Activated naive CD8-positive, alpha-beta T cell treated with anti-CD3 and anti-CD28 coated beads, Interleukin-2, amount 10 ng/mL, durations not matched to agents 7 days and 5 days (primary cell): ENCODE measurements at places on chromosomes 12 and 14.

DNA sequence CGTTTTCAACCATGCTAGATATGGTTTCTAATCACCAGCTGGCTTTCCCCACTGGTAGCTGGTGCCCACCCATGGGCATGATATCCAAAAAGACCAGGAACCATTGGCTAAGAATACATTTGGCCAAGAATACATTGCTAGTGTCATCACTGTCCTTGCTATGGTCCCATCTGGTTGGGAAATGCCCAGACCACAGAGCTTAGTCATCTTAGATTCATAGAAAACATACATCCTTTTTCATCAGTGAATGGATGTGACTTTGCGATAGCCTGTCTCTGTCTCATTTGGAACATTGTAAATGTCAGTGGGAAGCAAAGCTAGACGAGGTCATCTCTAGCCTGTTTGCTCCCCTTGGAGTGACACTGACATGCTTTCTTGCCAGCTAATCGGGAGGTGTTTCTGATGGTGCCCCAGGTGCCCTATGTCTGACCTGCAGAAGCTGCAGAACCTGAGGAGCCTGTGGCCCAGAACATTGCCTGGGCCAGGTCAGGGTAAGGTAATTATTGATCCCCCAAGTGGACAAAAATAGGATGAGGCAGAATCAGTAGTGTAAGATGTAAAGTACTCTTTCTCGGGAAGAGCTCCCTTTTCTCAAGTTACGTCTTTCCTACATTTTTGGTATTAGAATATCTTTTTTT, 194.8 kb downstream of the SLC41A2 start:
- peaks cover 16% of the 10 kb centered on the region for H3K36me3 ChIP-seq
- peak overlapping the region; percentile 10 for H3K4me3 ChIP-seq
- peak overlapping the region; percentile 15 for H3K27ac ChIP-seq
- no peaks in the 10 kb centered on the region for H3K27me3 ChIP-seq
- no peak for DNase-seq

- DNase-seq, result no peak
- H3K27me3 ChIP-seq, result no peaks in the 10 kb centered on the region
- H3K4me3 ChIP-seq, result no peak overlapping the region
- H3K4me1 ChIP-seq, result no peaks in the 10 kb centered on the region
- no peaks in the 10 kb centered on the region for H3K36me3 ChIP-seq
- no peak overlapping the region for H3K27ac ChIP-seq
These were observed 103.4 kb downstream of the PLCZ1 start for GRCh38 chr12:18634382-18634781.

- H3K27me3 ChIP-seq, result no peaks in the 10 kb centered on the region
- H3K27ac ChIP-seq, result peak overlapping the region; percentile 76
- H3K36me3 ChIP-seq, result peaks cover 38% of the 10 kb centered on the region
- peak overlapping the region; percentile 45 for H3K4me3 ChIP-seq
- no peak for DNase-seq
These were observed 222.4 kb upstream of the AMIGO2 start for GRCh38 chr12:47302111-47302671.

DNA sequence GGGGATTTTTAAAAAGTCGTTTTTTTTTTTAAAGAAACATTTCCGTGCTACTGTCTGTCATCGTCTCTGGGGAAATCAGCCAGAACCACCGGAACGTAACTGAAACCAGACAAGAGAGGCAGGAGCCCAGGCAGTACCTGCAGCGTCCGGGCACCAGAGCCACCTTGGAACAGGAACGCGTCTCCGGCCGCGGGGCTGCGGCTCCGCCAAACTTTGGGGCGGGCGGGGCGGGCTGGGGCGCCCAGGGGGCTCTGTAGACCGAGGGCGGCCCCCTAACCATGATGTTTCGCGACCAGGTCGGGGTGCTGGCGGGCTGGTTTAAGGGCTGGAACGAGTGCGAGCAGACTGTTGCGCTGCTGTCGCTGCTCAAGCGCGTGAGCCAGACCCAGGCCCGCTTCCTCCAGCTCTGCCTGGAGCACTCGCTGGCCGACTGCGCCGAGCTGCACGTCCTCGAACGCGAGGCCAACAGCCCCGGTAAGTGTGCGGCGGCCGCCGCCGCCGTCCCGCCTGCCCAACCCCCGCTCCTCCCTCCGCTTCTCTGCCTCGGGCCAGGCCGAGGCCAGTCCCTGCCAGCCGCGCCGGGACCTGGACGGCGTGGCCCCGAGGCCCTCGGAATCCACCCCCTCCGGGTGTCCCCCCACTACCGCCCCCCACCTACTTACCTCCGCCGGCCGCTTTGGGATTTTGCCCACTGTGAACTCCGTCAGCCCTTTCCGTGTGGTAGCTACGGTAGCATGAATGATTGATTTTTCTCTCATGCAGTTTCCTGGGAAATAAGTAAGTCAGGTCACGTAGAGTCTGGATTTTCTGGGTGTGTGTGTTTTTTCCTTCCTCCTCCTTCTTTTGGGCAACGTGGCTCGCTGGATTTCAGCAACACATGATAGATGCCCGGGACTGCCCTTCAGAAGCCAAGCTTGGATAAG, 972 bp downstream of the SAMD4A start:
- peak overlapping the region; percentile 98 for H3K4me3 ChIP-seq
- H3K27me3 ChIP-seq, result peaks cover 23% of the 10 kb centered on the region
- peaks cover 11% of the 10 kb centered on the region for H3K4me1 ChIP-seq
- DNase-seq, result peak; percentile 65
- H3K27ac ChIP-seq, result peak overlapping the region; percentile 89

GRCh38 chr12:68794653-68795251, 13.2 kb upstream of the MDM2 start:
- DNase-seq, result no peak
- no peak overlapping the region for H3K27ac ChIP-seq
- no peak overlapping the region for H3K4me3 ChIP-seq
- H3K36me3 ChIP-seq, result no peaks in the 10 kb centered on the region
- peaks cover 5% of the 10 kb centered on the region for H3K27me3 ChIP-seq

GRCh38 chr14:29671034-29671433, 256.6 kb downstream of the PRKD1 start:
- no peak overlapping the region for H3K4me3 ChIP-seq
- no peaks in the 10 kb centered on the region for H3K36me3 ChIP-seq
- no peak for DNase-seq
- no peak overlapping the region for H3K27ac ChIP-seq
- H3K27me3 ChIP-seq, result no peaks in the 10 kb centered on the region

DNA sequence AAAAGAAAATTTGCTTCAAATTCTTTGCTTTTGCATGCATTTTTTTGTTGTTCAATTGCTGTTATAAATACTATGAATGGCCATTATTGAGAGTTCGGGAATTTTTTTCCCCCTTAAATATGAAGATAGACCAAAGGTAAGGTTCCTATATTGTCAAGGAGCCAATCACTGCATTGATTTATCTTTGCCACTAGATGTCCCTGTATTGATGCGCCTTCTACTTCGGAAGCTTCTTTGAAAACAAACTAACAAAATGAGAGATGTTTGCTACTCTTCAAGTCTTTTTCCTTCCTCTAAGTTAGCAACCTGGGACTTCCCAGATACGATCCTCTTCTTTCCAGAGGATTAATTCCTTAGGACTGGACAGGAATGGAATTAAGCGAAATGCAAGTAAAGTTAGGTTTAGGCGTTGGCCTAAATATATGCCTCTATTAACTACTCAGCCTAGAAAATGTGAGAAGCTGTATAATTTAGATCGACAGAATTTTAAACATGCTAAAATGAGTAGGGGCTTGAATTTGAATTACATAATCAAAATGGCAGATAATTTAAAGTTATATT, 318.1 kb downstream of the AEBP2 start:
- H3K4me3 ChIP-seq, result no peak overlapping the region
- peaks cover 5% of the 10 kb centered on the region for H3K4me1 ChIP-seq
- no peak overlapping the region for H3K27ac ChIP-seq
